ENCODE measurements at places on chromosomes 11 and 22.

- DNase-seq: no peak
These were observed 45.1 kb upstream of the LMO2 start for GRCh38 chr11:33936725-33937604.

- DNase-seq: no peak
These were observed 10.2 kb downstream of the PHF5A start for GRCh38 chr22:41458161-41458728.

GRCh38 chr11:34276352-34276864, 81.4 kb downstream of the ABTB2 start:
- DNase-seq: no peak

DNA sequence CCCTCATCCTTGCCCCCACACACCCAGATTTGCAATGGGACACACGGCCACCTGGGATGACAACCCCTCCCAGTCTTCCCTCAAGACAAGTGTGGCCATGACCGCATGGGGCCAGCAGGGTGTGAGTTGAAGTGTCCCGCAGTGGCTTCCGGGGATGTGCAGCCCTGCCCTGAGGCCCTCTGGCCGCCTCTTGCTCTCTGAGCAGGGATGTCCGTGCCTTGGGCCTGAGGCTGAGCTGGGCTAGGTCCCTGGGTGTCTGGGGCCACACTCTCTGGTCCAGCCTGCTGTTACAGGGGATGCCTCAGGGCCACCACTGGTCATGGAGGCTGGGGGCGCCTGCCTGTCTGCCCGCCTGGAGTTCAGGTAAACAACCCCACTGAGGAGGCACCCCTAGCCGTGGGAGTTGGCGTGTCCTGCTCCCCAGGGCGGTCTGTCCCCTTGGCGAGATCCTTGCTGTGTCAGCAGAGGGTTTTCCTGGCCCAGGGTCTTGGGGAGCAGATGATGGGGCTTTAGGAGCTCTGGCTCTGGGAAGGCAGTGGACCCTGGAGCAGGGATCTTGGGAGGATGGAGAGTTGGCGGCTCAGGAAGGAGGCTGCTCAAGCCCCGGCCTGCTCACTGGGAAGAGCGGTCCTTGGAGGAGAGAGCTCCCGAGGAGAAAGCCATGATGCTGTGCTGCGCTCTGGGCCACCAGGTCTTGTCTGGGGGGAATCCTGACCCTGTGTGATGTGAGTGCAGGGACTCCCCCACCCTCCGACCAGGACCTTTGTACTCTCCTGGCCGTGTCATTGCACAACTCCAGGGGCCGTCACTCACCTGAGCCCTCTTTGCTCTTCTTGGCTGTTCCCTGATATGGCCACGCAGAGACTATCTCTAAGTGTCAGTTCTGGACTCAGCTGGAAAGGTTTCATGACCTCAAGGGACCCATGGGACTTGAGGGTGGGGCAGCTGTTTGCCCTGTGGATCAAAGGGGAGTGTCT, 67.9 kb downstream of the KCNQ1 start:
- no peak for DNase-seq

- DNase-seq: peak; percentile 77
These were observed 19.3 kb upstream of the FXYD2 start for GRCh38 chr11:117843666-117844484.

GRCh38 chr11:91837411-91838330, 386.9 kb upstream of the FAT3 start:
- no peak for DNase-seq

DNA sequence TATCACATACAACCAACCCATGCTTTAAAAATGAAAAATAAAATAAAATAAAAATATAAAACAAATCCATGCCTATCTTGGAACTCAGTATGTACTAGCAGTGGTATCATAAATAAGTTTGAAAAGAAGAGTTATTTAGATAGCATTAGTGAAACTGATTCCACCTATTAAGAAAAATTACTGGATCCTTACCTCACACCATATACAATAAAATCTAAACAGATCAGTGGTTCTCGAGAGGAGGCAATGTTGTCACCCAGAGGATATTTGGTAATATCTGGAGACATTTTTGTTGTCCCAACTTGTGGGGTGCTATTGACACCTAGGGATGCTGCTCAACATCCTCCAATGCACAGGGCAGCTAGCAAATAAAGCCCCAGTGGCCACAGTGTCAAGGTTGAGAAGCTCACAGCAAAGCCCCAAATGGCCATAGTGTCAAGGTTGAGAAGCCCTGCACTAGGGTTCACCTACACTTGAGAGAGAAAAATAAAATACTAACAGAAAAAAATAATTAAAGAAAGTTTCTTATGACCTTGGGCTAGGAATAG, 9.9 kb upstream of the NDUFV1 start:
- no peak for DNase-seq

DNA sequence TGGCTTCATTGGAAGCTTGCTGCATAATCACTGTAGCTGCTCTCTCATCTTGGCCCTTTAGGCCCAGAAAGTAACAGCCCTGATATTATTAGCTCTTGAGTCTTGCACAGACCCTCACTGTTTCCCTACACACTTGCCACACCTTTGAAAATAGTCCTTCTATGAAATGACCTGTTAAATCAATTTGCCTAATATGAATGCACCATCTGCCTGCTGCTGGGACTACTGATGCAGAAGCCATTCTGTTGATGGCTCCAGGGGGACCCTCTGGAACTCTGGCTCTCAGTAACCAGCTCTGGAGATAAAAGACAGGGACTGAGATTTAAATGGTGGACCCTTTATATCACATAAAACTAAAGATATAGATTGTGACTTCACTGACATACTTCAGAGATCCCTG, 14.7 kb upstream of the AMPD3 start:
- DNase-seq: no peak

- no peak for DNase-seq
These were observed 163.8 kb downstream of the CHST1 start for GRCh38 chr11:45501392-45502225.

DNA sequence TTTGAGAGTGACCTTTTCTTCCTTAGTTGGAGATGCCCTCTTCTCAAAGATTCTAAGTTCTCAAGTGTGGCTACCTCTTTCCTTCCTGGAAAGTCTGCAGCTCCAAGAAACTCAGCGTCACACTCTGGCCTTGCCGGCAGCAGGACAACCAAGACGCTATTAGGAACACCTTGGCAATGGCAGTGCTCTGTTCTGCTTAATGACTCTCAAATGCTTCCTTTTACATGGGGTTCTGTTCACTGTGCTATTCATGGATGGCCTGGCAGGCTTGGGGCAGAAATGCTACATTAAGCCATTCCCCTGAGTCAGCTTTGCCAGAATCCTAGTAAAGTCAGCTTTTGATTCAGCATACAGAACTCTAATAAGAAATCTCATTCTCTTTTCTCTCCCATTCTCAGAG, 25.9 kb downstream of the LARGE2 start:
- DNase-seq: no peak

- DNase-seq: no peak
These were observed 5.7 kb downstream of the KCNQ1 start for GRCh38 chr11:2450321-2451041.

GRCh38 chr11:43845816-43846215, 34.8 kb upstream of the ALKBH3 start:
- no peak for DNase-seq

GRCh38 chr22:36816339-36816635, 548 bp downstream of the PVALB start:
- no peak for DNase-seq

DNA sequence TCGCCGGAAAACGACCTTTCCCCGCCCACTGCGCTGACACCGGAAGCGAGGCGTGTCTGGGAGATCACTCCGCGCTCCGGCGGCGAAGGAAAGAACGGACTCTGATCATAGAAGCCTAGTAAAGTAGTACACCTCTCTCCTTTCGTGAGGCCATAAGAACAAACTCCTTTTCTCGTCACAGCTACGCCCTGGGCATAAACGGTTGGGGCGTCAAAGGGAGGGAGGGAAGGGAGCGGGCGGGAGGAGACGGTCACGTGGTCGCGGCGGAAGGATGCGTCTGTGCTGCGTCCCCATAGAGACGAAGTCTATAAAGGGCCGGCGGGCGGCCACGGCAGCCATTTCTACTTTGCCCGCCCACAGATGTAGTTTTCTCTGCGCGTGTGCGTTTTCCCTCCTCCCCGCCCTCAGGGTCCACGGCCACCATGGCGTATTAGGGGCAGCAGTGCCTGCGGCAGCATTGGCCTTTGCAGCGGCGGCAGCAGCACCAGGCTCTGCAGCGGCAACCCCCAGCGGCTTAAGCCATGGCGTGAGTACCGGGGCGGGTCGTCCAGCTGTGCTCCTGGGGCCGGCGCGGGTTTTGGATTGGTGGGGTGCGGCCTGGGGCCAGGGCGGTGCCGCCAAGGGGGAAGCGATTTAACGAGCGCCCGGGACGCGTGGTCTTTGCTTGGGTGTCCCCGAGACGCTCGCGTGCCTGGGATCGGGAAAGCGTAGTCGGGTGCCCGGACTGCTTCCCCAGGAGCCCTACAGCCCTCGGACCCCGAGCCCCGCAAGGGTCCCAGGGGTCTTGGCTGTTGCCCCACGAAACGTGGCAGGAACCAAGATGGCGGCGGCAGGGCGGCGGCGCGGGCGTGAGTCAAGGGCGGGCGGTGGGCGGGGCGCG, at the start of gene ATF4:
Gene ATF4 (plus strand): TSS at position 337 of the 880 bp plus-strand sequence. CDS start 884 bp downstream, outside the sequence.
- peak; percentile 97 for DNase-seq

GRCh38 chr11:66722745-66723651, 6.0 kb downstream of the SPTBN2 start:
- no peak for DNase-seq

All from stimulated activated naive CD4-positive, alpha-beta T cell (primary cell).